ENCODE measurements at places on chromosomes 1 and 21.

- DNase-seq, result no peak
These were observed 70.5 kb downstream of the IGSF21 start for GRCh38 chr1:18178111-18178510.

- DNase-seq, result no peak
These were observed 112.0 kb upstream of the CHRM3 start for GRCh38 chr1:239274242-239274830.

GRCh38 chr1:232610192-232610901, 19.6 kb downstream of the SIPA1L2 start:
- no peak for DNase-seq

DNA sequence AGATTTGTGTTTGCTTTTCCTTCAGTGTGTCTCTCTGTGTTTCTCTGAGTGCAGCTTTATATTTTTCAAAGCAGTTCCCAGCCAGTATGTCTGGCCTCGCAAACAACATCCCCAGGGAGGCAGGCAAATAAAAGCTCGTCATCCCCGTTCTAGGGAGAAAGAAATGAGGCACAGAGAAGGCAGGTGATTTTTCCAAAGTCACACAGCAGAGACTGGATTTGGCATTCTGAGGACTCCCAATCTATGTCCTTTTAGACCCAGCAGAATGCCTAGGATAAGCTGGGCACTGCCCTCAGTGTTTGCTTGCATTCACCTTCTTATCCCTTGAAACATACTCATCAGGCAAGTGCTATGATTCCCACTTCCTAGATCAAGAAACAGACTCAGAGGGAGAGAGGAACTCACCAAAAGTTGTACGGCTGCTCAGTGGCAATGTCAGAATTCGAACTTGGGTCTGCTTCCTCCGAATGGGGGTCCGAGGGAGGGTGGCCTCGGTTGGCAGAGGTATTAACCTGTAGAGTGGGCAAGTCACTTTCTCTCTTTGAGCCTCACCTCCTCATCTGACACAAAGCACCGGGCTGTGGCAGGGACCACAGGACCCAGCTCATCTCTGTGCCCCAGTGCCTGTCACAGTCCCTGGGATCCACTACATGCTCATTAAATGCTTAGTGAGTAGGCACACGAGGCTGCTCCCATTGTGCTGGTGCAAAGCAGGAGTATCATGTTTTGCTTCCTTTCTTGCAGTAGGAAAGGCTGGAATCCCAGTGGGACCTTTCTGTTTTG, 4.2 kb downstream of the RAP1GAP start:
- no peak for DNase-seq

- no peak for DNase-seq
These were observed 43.5 kb downstream of the RIMS3 start for GRCh38 chr1:40621821-40622450.

- no peak for DNase-seq
These were observed 37.7 kb upstream of the MAP10 start for GRCh38 chr1:232767305-232768074.

DNA sequence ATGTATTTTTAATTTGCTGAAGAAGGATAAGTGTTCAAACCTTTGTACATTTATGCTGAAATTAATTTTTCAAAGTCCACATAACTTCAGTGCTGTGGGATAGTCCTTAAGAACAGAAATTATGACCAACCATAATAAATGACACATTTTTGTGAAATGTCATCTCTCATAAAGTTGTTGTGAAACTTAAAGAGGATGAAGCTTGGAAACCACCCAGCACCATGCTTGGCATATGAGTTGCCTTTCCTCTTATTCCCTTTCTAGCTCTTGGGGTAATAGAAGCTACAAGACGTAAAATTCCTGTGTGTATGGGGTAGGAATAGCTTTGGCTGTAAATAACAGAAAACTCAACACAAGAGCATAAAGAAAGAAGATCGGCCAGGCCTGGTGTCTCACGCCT, 18.9 kb upstream of the USP24 start:
- no peak for DNase-seq

DNA sequence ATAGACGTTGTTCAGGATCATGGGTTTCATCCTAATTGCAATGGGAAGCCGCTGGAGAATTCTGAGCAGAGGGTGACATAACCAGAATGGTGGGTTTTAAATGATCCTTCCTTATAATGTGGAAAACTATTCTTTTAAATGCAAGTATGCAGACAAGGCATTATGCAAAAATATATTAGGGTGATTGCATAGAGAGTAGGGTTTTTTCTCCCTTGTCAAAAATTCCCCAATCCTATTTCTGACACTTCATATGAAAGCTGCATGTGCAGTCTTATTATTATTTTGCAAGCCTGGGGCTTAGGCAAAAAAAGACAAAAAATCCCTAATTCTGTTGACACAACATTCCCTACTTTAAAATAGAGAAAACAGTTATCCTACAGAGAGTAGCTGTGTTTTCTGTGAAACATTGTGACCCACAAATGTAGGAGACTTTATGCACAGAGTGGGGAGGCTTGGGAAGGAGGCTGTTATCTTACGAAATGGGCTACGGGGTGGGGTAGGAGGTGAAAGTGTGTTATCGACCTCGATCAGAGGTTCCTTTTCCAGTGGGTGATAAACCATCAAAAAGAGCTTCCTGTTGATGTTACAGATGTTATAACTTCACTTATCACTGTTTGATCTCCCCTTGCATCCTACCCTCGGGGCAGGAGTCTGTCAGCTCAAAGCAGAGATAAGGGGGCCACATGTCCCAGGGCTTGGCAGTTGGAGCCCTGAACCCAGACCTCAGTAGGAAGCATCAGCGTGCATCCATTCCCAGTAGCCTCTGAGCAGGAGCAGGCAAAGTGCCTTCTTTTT, 27.2 kb downstream of the RHEX start:
- DNase-seq, result no peak

DNA sequence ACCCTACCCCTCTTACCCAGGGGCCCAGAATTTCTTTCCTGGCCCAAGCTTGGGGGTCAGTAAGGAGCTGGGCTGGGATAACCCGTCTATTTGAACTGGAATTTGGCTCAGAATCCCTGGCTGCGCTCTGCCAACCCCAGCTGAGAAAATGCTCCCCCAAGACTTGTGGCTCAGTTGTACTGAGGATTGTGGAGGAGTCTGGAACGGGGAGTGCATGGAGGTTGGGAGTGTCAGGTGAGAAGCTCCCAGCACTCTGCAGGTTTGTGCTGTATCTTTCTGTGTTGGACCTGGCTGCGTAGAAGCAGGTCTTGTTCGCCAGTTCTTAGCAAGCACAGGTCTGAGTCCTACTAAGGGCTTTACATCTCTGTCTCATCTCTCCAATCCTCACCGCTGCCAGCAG, 1.6 kb downstream of the TCEA3 start:
- DNase-seq, result no peak
